Articular chondrocyte of knee joint (primary cell): ENCODE measurements at places on chromosomes 16 and 17. TPM values are rescaled to one million over a fixed set of nuclear protein-coding genes. Genes with fewer than 3 reads are reported as not detected.

ZNF205 gene
- 9.7 and 11.8 TPM in 2 replicates for total RNA-seq

SLC4A1 gene
- not detected in 2 replicates for total RNA-seq

ASPHD1 gene
- 3.1 and 4.8 TPM in 2 replicates for total RNA-seq

NHLRC4 gene
- total RNA-seq: 0.43 and 0.65 TPM in 2 replicates

CRLF3 gene
- total RNA-seq: 11.2 and 14.6 TPM in 2 replicates

CLEC3A gene
- total RNA-seq: 0.22 and 0.52 TPM in 2 replicates

KRTAP9-9 gene
- not detected in 2 replicates for total RNA-seq

TELO2 gene
- 9.9 and 10.4 TPM in 2 replicates for total RNA-seq

HEATR9 gene
- not detected in 2 replicates for total RNA-seq

KRT15 gene
- total RNA-seq: 0.11 TPM in 1 of 2 replicates, not detected in the other

RRAD gene
- 1.3 and 2.3 TPM in 2 replicates for total RNA-seq

NGFR gene
- 0.11 and 0.13 TPM in 2 replicates for total RNA-seq

CES4A gene
- 3.6 and 5.0 TPM in 2 replicates for total RNA-seq
